SJCRH30 (cell line): ENCODE measurements at places on chromosomes 5 and 9. TPM values are rescaled to one million over a fixed set of nuclear protein-coding genes. Genes with fewer than 3 reads are reported as not detected.

DNA sequence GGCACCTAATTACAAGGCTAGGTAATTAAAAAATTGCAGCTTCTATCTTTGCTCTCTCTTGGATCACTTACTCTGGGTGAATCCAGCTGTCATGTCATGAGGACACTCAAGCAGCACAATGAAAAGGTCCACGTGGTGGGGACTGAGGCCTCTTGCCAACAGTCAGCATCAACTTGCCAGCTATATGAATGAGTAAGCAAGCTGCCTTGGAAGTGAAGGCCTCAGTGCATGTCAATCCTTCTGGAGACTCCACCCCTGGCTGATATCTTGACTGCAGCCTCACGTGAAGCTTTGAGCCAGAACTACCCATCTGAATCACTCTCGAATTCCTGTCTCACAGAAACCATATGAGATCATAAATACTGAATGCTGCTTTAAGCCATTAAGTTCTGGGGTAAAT is 140.5 kb downstream of the SNX18 start:
- no peaks in the 10 kb centered on the region for H3K36me3 ChIP-seq
- no peaks in the 10 kb centered on the region for H3K4me1 ChIP-seq
- no peak overlapping the region for H3K4me3 ChIP-seq
- no peak overlapping the region for H3K27ac ChIP-seq
- peaks cover 4% of the 10 kb centered on the region; the same call in 1 of the 2 replicates for H3K27me3 ChIP-seq

DNA sequence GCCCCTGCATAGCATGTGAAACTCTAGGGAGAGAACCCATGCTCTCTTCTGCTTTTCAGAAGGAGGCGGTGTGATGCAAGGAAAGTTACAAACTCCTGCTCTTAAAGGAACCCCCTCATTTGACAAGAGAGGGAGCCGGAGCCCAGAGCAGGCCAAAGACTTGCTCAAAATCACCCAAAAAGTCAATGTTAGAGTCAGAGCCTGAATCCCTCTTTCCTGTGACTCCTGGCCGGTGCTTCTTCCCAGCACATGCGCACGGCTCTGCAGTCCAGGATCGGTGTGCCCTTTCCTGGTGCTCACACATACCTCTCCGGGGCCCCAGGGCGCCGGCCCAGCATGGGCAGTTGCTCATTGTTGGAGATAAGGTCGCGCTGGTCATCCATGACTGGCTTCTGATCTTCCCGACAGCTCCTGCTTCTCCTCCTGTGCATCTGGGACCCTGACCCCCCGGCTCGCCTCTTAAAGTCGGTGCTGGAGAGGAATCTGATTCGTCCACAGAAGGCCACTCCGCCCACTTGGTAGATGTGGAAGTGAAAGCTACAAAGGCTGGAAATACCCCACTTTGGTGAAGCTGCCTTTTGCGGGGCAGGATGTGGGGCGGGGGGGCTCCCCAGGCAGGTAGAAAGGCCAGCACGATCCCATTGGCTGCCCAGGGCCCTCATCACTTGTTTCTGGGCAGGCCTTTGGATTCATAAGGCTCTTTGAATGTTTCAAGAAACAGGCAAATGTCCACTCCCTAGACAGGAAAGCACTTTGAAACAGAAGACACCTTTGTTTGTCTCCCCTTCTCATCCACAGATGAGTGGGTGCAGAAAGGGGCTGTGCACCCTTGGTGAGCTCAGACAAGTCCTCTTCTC is at the start of gene CD74:
TSS of gene CD74 (minus strand) at position 592 of the 857 bp plus-strand sequence. CDS start at position 431, 161 bp downstream.
- no peak for DNase-seq
- H3K4me3 ChIP-seq, result no peak within 1 kb of the TSS
- no peak within 1 kb of the TSS for H3K27ac ChIP-seq

GRCh38 chr5:96605144-96605837 is 56.9 kb upstream of the CAST start:
- no peak overlapping the region for H3K4me3 ChIP-seq
- H3K36me3 ChIP-seq, result no peaks in the 10 kb centered on the region
- no peaks in the 10 kb centered on the region for H3K27me3 ChIP-seq
- no peaks in the 10 kb centered on the region for H3K4me1 ChIP-seq

CNTNAP3B gene
- total RNA-seq, result 1.1 and 1.2 TPM in 2 replicates

PCDHGB7 gene
- total RNA-seq, result 0.91 and 1.8 TPM in 2 replicates
